ENCODE measurements at places on chromosomes 2 and 18. TPM values are rescaled to one million over a fixed set of nuclear protein-coding genes. Genes with fewer than 3 reads are reported as not detected.

The DNAH6 gene
- total RNA-seq = under 0.01 TPM

The SYT4 gene
- not detected for total RNA-seq

The ATOH8 gene
- total RNA-seq = 2.4 TPM

The RDH14 gene
- total RNA-seq = 22.9 TPM

The ZC3H6 gene
- 1.6 TPM for total RNA-seq

All from mesangial cell (primary cell).